ENCODE measurements at places on chromosomes 5 and 9. TPM values are rescaled to one million over a fixed set of nuclear protein-coding genes. Genes with fewer than 3 reads are reported as not detected.

The TXNDC8 gene
- polyA plus RNA-seq: not detected

The HRH2 gene
- polyA plus RNA-seq: 1.00 TPM

DNA sequence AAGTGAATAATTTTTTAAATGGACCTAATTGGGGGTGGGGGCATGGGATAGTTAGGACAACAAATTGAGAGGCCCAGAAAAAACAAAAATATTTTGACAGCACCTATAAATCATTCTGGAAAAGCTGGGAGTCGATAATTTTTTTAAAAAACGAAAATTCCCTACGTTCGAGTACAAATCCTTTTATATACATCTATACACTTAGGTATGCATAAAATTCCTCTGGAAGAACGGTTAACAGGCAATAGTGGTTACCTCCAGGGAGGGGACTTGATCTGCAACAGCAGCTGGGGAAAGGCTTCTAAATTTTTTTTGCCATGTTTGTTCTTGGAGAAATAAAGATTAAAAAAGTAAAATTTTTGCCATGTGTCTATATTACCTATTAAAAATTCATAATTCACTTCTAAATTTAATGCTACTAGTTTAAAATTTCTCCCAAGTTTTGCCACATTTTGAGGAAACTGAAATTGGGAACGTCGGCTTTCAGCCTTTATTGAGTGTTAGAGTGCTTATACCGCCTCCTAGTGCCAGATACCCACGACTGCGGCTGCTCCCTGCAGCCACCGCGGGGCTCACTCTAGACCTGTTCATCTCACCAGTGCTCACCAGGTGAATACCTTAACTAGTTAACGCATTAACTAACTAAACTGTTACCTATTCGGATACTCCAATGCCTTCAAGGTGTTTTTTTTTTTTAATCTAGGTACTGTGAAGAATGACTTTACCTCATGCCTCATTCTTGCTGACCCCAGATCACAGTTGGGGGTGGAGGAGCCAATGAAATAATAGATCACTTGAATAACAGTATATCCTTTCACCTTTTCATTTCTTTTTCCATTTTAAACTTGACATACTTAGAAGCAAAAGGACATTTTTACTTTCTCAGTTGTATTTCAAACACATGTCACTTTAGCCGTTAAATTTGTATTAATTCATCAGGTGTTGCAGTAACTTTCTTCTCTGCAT lies 1.8 kb upstream of the BHMT start:
- DNase-seq: peak; percentile 3

DNA sequence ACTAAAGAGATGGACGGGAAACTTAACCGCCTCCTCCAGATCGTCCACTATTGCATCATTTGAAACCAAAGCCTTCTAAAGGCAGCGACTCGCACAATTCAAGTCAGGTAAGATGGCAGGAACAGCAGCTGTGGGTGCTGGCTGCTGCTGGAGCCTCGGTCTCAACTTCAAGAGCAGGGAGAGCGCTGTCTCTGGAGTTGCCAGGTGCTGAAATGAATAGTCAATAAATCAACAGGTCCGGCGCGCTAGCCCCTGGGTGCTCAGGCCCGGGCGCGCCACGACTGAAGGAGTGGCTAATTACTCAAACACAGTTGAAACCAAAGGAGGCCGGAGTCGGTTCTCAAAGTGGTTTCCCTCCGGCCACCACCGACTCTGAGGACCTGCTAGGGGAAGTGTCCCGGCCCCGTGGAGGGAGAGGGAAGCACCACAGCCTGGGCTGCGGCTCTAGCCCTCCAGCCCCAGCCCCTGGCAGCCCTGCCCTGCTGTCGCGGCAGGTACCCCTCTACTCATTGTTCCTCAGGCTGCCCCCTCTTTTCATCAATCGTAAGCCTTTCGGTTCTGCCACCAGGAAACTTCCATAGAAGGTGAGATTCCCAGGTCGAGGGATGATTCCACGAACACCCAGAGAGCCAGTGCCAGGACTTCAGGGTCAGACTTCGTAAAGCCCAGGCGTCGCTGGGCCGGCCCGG lies 804 bp downstream of the TTC39B start:
- DNase-seq: peak; percentile 73

The PCDHA12 gene
- 0.12 TPM for polyA plus RNA-seq

The CCNG1 gene
- 219 TPM for polyA plus RNA-seq

- peak; percentile 76 for DNase-seq
These were observed 159.2 kb upstream of the SLC24A2 start for GRCh38 chr9:19947996-19948395.

- peak; percentile 48 for DNase-seq
These were observed 51.0 kb upstream of the FYB1 start for GRCh38 chr5:39270225-39270848.

The GADD45G gene
- 13.1 TPM for polyA plus RNA-seq

The F2R gene
- polyA plus RNA-seq: 17.5 TPM

- DNase-seq: peak; percentile 0
These were observed 1006.4 kb upstream of the CTNND2 start for GRCh38 chr5:12910641-12911040.

DNA sequence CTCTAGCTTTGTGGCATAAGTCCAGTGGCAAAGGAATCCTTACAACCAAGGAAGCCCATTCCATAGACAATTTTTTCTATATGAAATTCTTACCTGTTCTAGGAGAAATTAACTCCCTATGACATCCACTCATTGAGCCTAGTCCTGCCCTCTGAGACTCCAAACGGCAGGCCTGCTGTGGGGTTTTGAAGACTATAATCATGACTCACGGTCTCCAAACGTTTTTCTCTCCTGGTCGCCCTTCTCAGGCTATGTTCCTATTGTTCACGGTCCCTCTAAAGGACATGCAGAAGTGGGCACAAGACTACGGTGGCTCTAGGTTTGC lies 611 bp downstream of the EXOSC3 start:
- DNase-seq: no peak

The FGFR4 gene
- polyA plus RNA-seq: 175 TPM

- peak; percentile 48 for DNase-seq
These were observed 50.0 kb downstream of the NACC2 start for GRCh38 chr9:136044971-136045594.

DNA sequence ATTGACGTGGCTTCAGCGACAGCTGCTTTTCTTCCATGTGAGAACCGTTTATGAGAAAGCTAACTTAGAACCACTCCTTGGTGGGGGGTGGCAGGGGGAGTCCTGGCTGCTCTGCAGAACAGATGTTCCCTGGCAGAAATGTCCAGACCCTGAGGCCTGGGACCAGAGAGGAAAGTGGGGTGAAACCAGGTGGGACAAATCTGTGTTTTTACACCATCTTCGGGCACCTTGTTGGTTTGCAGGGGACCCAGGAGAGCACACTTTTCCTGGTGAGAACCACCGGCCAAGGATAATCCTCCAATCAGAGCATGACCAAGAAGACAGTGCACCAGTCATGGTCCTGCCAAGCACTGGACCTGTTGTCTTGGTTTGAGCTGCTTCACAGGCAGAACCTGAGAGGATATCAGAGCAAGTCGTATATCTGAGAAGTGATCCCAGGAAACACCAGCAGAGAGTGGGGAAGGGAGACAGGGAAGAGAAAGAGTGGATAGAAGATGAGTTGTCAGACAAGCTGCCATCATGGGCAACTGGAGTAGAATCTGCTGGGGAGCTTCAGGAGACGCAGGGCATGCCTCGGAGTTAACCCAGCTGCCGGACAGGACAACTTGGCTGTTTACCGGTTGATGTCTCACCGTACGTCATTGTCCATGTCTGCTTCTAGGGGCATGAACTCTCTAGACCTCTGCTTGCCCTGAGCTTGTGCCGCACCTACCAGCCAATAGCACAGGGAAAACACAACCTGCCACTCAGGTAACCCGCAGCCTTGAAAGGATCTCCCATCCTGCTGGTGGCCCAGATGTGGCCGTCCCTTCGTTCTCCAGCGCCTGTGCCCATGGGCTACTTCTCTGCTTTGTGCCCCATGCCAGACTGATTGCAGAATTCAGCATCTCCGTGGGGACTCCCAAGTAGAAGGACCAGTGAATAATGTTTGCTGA lies 178.4 kb upstream of the MVB12B start:
- no peak for DNase-seq

DNA sequence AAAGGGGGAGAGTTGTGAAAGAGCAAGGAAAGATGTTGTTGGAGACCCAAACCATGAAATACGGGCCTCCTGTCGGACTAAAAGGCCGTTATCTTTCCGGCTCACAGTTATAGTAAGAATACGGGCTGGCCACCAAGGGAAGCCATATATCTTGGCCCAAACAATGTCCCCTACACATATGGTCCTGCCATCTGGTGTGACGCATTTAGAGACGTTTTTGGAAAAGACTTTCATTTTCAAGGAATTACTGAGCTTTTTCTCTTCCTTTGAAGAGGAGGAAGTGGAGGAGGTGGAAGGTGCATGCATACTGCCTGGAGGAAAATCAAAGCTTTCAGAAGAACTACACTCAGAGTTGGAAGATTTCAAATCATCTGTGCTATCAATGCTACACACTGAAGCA lies 26.7 kb downstream of the PWWP2A start:
- no peak for DNase-seq

The GPRIN1 gene
- polyA plus RNA-seq: 0.84 TPM

GRCh38 chr5:54063817-54064216 lies 246.6 kb downstream of the ARL15 start:
- DNase-seq: no peak

- DNase-seq: no peak
These were observed 252.7 kb upstream of the IL12B start for GRCh38 chr5:159582756-159583541.

DNA sequence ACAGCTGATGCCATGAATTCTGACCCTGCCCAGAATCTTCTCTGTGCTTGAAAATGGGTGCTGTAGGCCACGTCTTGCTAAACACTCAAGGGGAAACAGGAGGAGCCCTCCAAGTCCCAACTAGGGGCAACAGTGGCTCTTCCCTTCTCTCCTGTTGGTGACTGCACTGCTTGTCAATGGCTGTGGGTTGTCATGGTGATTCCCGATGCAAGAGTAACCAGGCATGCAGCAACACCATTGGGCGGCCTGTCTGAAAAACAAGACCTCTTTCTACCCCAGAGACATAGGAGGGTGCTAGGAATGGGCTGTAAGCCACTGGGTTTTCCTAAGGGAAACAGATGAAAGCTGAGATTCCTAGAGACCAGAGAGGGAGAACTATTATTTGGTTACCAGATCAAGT lies 201.7 kb upstream of the PANK3 start:
- no peak for DNase-seq

DNA sequence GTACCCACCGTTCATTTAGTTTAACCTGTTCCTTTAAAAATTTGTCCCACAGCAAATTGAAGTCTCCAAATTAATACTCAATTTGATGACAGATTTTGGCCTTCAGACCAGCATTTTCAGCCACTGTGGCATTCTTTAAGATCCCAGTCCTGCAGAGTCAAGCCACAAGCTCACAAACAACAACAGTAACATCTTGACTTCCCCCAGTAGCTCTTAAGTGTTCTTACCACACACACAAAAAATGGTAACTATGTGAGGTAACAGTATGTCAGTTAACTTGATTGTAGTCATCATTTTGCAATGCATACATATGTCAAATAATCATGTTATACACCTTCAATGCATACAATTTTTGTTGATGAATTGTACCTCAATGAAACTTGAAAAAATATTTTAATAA lies 247.9 kb downstream of the LURAP1L start:
- no peak for DNase-seq

GRCh38 chr5:146357126-146357525 lies 18.5 kb downstream of the POU4F3 start:
- DNase-seq: no peak

The NXNL2 gene
- polyA plus RNA-seq: 0.30 TPM

The TCF7 gene
- 4.7 TPM for polyA plus RNA-seq

DNA sequence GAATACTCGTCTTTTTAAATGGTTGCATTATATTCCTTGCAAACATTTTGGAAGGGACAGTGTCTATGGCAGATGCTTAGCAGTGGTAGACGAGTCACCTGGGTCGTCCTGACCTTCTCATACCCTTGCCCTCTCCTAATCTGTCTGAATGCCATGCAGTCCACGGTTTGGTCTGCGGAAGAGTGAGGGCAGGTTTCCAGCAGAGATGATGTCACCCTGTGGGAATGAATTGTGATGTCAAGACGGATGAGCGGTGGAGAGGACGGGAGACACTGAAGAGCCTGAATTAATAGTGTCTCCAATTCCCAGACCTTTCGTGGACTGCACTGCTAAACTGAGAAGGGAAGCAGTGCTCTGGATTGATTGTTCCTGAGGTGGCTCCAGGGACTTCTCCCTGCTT lies 329.0 kb upstream of the PANK3 start:
- no peak for DNase-seq

DNA sequence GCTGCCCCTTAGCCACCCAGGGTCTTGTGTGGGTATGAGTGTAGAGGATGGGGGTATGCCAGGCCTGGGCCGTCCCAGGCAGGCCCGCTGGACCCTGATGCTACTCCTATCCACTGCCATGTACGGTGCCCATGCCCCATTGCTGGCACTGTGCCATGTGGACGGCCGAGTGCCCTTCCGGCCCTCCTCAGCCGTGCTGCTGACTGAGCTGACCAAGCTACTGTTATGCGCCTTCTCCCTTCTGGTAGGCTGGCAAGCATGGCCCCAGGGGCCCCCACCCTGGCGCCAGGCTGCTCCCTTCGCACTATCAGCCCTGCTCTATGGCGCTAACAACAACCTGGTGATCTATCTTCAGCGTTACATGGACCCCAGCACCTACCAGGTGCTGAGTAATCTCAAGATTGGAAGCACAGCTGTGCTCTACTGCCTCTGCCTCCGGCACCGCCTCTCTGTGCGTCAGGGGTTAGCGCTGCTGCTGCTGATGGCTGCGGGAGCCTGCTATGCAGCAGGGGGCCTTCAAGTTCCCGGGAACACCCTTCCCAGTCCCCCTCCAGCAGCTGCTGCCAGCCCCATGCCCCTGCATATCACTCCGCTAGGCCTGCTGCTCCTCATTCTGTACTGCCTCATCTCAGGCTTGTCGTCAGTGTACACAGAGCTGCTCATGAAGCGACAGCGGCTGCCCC lies 2.6 kb downstream of the SLC35A4 start:
- DNase-seq: no peak

DNA sequence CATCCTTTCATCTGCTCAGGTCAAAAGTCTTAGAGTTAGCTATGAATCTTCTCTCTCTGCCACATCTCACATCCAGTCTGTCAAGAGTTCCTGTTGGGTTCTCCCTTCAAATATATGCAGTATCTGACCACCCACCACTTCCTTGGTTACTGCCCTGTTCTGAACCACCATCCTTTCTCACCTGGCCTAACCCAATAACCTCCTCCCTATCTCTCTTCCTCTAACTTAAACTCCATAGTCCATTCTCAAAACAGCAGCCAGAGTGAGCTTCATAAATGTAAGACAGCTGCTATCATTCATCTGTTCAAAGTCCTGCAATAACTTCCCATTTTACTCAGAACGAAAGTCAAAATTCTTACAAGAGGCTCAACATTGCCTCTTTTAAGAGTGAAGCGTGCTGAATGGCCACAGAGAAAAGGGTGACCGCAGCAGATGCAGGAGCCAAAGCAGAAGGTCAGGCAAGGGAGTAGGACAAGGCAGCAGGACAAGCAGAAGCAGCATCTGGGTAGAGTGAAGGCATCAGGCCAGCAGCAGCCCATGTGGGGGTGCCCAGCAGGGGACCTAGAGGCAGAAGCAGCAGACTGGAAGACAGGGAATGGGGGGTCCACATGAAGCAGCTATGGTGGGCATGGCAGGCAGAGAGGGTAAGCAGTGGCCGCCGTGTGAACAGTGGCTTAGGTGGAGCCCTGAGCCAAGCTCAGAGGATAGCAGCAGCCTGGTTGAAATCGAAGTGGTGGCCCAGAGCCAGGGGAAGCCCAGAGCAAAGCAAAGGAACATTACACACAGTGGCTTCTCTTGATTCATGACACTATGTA lies 39.3 kb upstream of the CDC42SE2 start:
- peak; percentile 77 for DNase-seq

The FBP2 gene
- 42.7 TPM for polyA plus RNA-seq

The SPOCK1 gene
- polyA plus RNA-seq: 5.8 TPM

Data from muscle of leg (tissue), 16 donors.